CD4-positive, alpha-beta T cell treated with Interleukin-1 beta for 1 hour (primary cell): ENCODE measurements at places on chromosomes 13 and 19.
A peak's percentile ranks its signal among the peaks of the same experiment; 100 is the strongest.

DNA sequence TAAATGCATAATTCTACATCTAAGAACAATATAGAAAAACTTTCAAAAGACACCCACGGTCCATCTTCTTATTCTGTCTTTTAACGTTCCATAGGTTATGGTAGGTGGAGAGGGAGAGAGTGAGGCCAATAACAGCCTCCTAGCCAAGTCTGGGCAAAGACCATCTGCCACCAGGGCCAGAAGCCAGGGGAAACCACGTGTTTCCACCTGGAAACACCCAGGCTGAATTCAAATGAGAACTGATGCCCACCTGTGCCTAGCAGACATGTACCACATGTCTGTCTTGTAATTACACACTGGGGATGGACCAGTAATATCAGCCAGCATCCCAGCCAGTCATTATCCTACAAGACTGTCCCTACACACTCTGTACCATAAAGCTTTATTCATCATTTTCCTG, 1573.1 kb downstream of the EFNB2 start:
- DNase-seq = no peak

GRCh38 chr13:45472171-45472705, 7.5 kb downstream of the COG3 start:
- no peak for DNase-seq

DNA sequence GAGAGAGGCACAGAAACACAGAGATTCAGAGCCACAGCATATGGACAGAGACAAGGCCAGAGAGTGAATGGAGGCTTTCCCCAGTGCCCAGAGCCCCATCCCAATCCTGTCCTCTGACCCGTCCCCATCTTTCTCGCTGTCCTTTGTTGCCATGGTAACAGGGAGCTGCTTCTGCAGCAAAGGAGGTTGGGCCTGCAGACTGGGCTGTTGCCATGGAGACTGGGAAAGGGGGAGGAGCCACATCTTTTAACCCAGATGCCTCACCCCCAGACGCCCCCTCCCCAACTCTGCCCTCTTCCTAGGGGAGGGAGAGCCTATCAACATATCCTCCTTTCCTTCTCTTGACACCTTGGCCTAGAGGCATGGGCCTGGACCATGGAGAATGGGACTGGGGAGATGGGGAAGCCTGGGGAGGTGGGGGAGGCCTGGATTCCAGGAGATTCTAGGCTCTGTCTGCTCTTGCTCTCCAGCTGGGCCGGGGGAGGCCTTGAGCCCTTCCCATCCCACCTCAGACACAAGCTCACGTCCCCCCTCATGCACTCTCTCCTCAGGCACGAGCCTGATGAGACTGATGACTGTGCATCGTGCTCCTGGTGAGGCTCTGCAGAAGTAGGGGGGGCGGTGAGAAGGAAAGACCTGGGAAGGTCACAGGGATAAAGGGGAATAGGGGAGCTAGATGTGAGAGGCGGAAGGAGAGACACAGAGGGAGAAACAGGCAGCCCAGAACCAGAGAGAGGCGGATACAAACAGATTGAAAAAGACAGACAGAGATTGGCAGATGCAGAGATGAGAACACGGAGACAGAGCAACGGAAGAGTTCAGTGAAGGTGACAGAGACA, 2.1 kb upstream of the ATP1A3 start:
- no peak for DNase-seq

DNA sequence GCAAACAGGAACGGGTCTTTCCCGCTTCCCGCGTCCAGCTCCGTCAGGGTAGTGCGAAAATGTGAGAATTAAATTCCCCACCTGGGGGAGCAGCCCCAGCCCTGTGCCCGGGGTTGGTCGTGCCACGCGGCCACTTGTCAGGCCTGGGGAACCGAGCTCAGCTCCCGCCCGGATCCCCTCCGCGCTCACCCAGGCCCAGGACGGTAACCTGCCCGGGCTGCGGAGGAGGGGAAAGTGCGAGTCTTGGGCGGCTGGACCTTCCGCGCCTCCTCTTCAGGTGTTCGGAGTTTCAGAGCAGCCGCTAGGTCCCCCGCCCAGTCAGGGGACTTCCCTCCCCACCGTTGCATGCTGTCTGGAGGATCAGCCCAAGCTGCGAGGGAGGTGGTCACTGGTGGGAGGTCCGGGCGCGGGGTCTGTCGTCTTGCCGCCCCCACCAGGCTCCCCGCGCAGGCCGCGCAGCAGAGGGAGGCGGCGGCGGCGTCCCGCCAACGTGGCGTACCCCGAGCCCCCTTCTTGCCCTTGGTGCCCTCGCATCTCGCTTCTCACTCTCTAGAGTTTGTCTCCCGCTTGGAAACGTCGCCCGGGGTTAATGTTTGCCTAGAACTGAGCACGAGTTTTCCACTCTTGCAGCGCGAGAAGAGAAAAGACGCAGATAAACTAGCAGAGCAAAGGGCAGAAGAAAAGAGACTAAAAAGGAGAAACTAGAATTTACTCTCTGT, 8.1 kb downstream of the URAD start:
- no peak for DNase-seq

DNA sequence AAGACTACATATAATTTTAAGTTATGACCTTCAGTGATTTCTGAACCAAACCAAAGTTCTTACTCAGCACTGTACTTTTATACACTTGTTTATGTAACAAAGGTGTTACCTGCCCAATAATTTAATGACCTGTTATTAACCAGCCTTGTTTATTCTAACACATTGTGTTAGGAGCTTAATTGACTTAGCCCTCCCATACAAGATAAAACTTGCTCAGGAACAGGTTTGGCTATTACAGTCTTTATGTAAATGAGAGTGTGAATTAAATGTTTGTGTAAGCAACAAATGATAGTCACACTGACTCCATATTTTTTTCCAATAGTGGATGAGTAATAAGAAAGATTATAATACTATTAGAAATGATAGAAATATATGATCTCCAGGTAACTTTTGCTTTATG, 51.8 kb upstream of the MYCBP2 start:
- no peak for DNase-seq

DNA sequence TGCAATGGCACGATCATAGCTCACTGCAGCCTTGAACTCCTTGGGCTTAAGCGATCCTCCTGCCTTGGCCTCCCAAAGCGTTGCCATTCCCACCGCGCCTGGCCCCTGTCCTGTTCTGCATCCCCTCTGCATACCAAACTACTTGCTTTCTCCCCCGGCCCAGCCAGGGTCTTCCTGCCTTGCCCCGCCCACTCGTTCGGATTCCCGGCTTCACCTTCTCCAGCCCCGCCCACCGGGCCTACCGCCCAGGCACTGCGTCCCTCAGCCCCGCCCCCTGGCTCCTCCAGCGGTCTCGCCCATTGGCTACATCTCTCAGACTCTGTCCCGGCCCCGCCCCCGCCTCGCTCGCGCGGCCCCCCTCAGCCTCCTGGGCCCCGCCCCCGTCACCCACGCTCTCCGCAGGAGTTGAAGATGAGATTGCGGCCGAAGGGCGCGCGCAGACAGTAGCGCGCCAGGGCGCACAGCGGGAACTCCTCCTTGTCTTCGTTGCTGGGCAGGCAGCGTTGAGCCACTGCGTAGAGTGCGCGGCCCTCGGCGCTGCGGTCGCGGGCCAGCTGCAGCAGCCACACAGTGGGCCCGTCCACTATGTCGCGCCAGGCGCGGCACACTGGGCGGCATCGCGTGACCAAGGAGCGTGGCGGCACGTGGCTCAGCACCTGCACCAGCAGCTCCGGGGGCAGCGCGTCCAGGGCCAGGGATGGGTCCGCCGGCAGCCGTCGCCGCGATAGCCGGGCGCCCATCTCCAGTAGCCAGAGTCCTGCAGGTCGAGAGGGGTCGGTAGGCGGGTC, 19.0 kb downstream of the MRPS12 start:
- peak; percentile 86 for DNase-seq

DNA sequence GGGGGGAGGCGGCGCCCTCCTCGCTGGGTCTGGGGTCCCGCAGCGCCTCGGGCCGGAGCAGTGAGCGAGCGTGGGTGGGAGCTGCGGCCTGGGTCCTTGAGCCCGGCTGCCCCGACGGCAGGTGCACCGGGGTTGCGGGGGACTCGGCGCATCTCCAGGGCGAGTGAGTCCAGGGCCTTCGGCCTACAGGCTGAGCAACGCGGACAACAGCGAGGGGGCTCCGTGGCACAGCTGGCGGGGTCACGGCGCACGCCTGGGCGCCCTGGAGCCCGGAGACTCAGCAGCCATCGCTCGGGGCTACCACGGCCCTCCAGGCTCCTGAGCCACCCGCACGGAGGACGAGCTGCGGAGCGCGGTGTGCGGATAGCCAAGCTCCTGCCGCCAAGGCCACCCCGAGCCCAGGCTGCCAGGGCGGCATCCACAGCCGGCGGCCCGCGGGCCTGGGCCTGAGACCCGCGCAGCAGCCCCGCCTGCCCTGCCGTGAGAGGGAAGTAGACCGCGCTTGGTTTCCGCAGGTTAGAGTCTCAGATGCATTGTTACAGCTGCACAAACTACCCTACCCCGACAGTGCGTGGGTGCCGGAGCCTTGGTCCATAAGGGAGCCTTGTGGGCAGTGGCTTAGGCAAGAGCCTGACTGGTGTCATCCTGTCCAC, 253.9 kb upstream of the SGCG start:
- DNase-seq = no peak

- no peak for DNase-seq
These were observed 58.3 kb upstream of the MRI1 start for GRCh38 chr19:13705928-13706447.

GRCh38 chr13:30234619-30235162, 72.7 kb downstream of the KATNAL1 start:
- DNase-seq = no peak

GRCh38 chr13:98992355-98992754, 14.5 kb upstream of the DOCK9 start:
- DNase-seq = no peak

GRCh38 chr13:112642090-112642460, 47.8 kb upstream of the ATP11A start:
- DNase-seq = no peak

DNA sequence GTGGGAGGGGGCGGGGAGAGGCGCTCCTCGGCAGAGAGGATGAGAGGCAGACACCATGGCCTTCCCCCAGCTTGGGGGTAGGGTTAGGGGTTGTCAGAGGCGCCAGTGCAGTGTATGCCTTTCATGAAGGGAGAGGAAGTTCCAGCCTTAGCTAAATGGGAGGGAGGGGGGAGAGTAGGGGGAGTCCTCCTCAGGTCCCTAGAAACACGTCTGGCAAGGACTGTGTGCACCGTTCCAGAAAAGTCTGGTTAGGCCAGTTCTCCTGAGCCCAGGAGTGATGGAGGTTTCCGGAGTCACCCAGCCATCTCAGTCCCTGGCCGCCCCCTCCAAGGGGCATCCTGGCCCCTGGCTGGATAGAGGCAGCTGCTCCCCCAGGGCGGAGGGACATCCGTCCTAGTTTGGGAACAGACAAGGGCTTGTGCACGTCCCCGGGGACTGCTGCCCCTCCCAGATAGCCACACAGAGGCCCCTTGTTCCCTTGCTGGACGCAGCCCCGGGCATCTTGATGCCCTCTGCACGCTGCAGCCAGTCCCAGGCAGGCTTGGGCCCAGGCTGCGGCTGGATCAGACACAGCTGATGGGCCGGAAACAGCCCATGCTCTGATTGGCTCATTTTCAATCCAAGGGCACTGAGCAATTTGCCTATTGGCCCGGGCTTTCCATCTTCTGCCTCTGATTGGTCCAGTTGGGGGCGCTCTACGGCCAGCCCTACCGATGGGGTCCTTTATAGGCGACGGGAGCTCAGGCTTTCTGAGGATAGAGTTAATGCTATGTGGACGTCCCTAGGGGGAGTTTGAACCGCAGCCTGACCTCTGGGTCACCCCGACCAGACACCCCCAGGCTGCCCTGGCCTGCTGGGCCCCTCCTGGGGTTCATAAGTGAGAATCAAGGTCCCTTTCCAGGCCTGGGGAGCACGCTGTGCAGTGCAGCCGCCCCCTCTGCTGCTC, 3.8 kb downstream of the S1PR2 start:
- DNase-seq = no peak

DNA sequence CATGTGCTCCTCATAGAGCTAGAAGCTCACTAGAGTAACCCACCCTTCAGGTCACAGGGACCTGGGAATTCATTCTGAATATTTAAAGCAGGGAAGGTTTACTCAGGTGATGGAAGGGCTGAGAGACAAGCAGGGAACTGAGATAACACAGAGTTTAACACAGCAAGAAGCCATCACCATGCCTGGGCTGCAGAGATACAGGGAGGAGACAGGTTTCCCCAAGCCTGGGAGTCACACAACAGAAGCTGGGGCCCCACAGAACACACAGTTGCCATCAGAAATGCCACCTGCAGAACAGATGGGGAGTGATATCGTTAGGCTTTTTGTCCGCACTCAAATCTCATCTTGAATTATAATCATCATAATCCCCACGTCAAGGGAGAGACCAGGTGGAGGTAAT, 7.9 kb upstream of the CYSLTR2 start:
- no peak for DNase-seq

DNA sequence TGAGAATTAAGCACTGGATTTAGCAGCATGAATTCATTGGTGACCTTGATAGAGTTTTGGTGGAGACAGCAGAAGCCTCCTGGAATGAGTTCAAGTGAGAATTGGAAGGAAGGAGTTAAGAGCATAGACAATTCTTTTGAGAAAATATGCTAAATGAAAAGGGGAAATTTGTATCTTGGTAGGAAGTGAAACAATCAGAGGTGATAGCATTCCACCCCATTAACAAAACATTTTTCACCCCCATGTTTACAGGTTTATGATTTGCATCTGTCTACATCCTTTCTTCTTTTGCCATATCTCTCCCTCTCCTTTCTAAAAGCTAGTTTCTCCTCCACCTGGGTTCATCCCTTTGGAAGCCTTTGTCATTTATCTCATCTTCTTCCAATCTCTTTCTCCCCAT, 27.5 kb downstream of the LNX2 start:
- no peak for DNase-seq

- no peak for DNase-seq
These were observed 666 bp downstream of the BIVM start for GRCh38 chr13:102799426-102800144.

DNA sequence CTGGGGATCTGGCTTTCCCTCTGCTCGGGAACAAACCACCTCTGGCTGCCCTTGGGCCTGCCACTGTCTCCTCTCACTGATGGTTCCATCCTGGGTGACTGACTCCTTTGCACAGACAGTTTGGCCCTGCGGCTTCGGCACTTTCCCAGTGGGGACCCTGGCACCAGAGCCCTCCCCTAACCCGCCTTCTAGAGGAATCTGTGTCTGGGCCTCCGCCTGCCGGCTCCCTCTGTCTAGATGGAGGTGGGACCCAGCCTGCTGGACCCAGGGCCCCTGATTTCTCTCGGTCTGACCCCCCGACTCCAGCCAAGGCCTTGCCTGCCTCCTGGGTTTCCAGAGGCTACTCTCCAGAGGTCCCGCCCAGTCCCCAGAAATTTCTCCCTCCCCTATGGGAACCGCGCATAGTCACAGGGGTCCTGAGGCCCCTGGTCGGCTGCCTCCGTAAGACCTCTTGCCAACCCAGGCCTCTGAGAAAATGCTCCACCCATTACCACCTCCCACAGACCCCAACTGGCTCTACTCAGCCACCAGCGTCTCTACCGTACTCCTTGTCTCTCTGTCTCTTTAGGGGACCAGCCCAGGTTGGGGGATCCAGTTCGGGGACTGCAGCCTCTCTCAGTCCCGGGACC, 2.7 kb downstream of the CCDC106 start:
- no peak for DNase-seq

GRCh38 chr13:65314008-65314407, 1916.1 kb downstream of the PCDH9 start:
- DNase-seq = no peak
